ENCODE measurements at places on chromosomes 4 and X. TPM values are rescaled to one million over a fixed set of nuclear protein-coding genes. Genes with fewer than 3 reads are reported as not detected.

DNA sequence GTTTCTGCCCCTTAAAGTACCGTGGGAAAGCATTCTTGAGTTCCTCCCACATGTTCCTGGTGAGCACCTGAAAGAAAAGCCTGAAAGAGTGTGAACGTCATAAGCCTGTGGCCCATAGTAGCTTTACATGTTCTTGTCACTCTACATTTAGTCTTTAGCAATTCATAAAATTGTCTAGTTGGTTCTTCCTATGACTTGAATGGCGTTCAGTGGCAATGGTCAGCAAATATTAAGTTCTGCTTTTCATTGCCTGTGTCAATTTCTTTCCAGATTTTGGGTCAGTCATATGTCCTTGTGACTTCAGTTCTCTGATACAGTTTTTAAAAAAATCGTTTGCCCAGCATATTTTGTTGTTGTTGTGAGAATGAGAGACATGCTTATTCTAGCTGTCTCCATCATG is 650.0 kb upstream of the BOD1L1 start:
- DNase-seq = no peak

DNA sequence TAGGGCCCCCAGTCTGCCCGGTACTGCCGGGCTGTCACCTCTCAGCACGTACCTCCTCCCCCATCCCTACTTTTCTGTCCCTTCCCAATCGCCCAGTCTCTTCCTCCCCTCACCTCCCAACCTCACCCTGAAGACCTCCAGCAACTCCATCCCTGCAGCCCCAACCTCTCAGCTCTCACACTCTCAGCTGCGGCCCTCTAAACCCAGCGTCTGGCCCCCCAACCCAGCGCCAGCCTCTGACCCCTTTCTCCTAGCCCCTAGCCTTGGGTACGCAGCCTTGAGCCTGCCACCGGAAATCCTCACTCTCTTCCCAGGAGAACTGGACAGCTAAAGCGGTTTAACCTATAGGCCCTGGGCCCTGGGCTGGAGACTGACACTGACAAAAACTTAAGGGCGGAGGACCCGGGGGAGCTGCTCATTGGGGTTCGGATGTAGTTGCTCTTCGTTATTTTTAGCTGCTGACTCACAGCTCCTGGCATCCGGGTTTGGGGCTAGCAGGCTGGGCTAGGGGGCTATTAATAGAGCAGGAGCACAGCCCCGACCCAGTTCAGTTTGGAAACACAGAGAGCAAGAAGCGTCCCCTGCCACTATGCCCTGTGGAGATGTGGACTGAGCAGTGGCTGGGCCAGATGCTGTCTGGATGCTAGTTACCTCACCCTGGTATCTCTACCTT is 9.6 kb upstream of the DLG3 start:
- DNase-seq = no peak

DNA sequence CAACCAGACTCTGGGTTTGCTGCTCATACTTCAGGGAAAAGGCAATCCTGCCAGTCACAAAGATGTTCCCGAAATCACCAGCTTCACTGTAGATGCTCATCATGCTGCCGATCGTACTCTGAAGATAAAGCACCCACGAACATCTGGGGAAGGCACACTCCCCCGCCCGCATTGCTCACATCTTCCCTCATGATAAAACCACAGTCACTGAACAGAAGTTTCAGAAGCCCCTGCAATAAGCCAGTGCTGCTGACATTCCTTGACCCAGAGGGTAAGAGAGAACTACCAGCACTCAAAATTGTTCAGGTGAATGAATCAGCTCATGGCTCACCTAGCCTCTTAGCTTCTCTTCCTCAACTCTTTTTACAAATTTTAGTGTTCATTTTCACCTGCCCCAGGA is 43.1 kb downstream of the SRPX2 start:
- DNase-seq = no peak

DNA sequence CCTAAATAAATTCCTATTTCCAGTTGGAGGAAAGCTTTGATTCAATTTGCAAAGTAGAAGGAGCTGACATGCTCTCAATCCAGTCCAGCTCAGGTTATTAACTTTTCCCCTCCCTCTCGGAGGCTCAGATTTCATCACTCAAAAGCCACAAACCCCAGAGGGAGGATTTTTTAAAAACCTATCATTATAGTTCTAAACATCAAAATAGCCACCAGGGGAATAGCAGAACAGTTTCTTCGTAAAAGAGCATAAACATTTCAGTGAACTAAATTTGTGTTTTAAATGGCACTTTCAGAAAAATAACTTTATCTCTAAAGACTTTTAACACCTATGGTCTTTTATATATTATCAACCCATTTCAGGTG is 8.8 kb downstream of the GPRIN3 start:
- no peak for DNase-seq

DNA sequence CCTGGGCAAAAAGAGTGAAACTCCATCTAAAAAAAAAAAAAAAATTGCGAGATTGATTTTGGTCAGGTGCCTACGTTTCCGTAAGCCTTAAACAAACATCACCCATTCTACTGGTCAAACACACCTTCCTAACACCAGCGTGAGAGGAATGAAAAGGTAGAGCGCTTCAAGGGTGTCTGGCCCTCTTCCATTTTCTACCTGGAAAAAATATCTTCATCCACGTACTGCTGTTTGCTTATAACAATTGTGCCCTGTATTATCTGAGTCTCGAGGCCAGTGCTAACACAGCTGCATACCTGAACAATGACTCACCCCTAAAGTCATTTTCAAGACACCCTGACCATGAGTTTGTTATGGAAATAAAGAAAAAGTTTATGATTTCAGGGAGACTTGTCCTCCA is 13.9 kb downstream of the TMSB4X start:
- peak; percentile 73 for DNase-seq

DNA sequence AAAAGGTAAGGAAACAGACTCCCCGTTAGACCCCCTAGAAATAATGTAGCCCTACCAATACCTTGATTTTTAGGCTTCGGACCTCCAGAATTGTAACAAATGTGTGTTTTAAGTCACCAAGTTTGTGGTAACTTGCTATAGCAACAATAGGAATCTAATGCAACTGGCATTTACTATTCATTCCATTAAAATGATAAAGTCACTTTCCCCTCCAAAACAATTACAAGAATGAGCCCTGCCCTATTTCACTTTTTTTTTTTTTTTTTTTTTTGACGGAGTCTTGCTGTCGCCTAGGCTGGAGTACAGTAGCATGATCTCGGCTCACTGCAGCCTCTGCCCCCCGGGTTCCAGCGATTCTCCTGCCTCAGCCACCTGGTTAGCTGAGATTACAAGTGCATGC is 3.5 kb upstream of the DDX60L start:
- no peak for DNase-seq

GRCh38 chrX:7059214-7059838 is 88.2 kb upstream of the STS start:
- no peak for DNase-seq

- DNase-seq = peak; percentile 66
These were observed 142.3 kb upstream of the SLIT2 start for GRCh38 chr4:20109391-20109790.

DNA sequence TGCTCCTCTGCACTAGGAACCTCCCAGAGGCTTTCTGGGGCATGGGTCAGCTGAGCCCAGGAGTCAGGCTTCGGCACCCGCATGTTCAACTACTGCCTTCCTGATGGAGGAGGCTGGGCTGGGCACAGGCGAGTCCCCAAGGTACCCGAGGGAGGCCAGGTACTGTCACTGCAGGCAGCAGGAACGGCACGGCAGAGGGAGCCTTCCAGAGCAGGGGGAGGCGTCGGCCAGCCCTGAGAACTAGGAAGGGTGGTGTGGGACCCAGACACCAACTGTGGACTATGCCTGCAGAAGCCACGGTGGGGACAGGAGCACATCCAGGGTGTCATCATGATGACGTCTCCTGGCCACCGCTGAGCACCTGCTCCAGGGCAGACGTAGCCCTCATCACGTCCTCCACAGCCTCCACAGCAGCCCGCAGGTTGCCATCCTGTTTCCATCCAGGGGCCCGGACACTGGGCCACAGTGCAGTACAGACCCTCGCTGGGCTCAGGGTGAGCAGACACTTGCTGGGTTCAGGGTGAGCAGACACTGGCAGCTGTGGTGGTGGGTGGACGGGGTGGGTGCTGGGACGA is 40.8 kb downstream of the SORCS2 start:
- DNase-seq = no peak

- peak; percentile 55 for DNase-seq
These were observed 111.2 kb upstream of the GALNT7 start for GRCh38 chr4:173057442-173057841.

DNA sequence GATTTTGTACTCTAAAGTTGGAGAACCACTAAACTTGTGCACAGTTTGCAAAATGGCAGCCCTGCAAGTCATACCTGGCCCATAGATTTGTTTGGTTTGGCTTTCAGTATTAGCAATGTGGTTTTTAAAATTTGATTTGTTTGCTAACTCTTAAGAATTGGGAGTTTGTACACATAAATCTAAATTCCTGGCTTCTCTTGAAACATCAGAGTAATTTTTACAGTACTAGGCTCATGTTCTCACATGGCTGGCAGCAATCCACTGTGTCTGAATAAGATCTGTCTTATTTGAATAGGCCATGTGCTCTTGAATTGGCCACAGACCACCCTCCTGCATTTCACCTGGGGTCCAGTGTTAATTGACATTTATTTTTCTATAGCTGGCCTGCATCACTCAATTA is 21.3 kb downstream of the DIAPH2 start:
- no peak for DNase-seq

DNA sequence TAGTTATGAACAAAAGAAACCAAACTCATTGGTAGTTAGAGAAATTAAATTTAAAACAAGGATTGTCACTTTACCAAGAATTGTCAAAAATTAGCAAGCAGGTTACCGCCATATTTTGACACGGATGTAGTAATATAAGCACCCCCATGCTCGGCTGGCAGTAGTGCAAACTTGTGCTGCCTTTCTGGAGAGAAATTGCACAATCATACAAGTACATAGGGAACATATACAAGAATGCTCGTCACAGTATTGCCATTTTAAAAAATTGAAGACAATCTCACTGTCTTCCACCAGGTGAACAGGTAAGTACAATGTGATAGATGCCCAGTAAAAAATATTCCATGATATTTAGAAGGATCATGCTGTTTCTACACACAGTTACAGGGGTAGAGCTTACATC is 55.6 kb upstream of the SLC39A8 start:
- DNase-seq = no peak

DNA sequence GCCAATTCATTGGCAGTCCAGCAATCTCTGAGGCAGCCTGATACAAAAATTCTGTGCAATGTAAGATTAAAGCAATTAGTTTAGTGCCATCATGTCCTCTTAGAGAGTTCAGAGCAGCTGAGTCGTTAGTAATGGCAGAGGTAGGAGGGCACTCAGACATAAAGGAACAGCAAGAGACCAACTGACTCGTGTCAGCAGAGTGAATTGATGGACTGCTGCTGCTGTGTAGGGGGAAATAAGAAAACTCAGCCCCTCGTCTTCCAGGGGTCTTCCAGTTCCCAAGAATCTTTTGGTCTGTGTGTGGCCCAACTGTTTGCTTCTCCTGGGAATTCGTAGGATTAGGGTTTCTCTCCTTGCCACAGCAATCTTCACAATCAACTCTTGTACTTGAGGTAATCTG is 100.9 kb downstream of the TTC29 start:
- no peak for DNase-seq

DNA sequence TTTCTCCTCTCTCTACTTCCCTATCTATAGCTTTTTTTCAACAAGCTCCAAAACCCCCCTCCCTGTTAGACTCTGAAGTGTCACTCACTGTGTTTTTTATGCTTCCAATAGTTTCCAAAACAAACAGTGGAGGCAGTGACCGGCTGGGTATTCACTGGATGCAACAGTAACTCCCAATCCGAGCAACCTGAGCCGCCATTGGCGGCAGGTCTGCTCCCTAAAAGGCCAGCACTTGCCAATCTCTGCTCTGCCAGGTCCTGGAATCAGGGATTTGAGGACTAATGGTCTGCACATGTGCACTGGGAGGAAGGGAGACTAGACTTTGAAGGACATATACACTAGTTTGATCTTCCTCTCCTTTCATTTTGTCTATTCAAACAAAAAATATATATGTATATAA is 7.1 kb downstream of the TBX22 start:
- DNase-seq = no peak

DNA sequence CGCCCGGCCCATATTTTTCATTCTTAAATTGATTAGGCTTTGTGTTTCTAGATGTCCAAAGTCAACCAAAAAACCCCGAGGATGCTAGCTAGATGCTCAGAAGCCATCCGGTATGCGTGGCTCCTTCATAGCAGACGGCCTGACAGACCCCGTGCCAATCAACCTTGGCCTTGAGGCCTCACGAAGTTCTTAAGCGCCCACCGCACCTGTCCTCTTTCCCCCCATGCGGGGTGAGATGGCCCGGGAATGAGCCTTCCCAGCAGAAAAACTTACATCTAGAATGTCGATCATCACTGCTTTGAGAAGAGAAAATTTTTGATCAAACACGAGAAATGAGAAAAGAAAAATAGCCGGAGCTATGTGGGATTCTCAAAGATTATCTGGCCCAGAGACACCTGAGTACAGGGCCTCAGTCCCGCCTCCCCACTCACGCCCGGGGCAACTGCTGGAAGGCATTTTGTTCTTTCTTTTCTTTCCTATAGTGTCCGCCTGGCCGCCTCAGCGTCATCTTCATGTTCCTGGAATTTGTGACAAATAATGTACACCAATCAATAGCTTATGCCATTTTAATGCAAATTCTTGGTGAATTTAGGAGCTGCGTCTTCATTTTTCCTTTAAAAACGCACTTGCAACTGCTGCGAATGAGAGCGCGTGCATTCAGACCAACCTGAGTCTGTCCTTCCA is 1.6 kb upstream of the NAT8L start:
- no peak for DNase-seq

- no peak for DNase-seq
These were observed 240.3 kb downstream of the PALLD start for GRCh38 chr4:168736860-168737805.

GRCh38 chr4:17583276-17583675 is 6.3 kb downstream of the LAP3 start:
- DNase-seq = no peak

- no peak for DNase-seq
These were observed 44.6 kb downstream of the PALLD start for GRCh38 chr4:168541266-168541953.

- peak; percentile 77 for DNase-seq
These were observed 298.5 kb downstream of the KCTD8 start for GRCh38 chr4:44150091-44150576.

DNA sequence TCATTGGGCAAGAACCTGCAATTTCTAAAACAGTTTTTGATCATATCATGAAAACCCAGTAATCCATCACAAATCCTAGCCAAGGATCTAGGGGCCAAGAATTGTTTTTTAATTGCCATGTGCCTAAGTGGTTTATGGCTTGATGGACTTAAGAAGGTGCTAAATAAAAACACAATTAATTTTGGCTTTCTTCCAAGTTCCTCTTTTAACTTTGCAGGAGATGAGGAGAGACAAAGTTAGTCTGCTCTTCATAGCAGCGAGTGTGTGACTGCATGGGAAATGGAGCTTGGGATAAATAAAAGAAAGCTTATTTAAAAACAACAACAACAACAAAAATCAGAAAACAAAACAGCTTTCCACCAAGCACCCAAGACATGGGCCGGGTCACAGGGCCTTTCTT is 41.4 kb downstream of the ARHGEF9 start:
- DNase-seq = no peak

- peak; percentile 55 for DNase-seq
These were observed 5.7 kb upstream of the SCOC start for GRCh38 chr4:140367738-140368137.

The DRD5 gene
- total RNA-seq = not detected

The IL13RA1 gene
- 61.9 TPM for total RNA-seq

The TMEM165 gene
- 177 TPM for total RNA-seq

The CHIC1 gene
- 6.1 TPM for total RNA-seq

The RP2 gene
- 20.5 TPM for total RNA-seq

The ATP1B4 gene
- total RNA-seq = not detected

The ARX gene
- not detected for total RNA-seq

The ANOS1 gene
- 0.55 TPM for total RNA-seq
